ENCODE measurements at places on chromosomes 11 and 22.

- no peak for DNase-seq
Observed at GRCh38 chr22:49365910-49366309, 461.8 kb downstream of the BRD1 start.

GRCh38 chr11:119800171-119800570 is 71.2 kb upstream of the NECTIN1 start:
- DNase-seq: no peak

DNA sequence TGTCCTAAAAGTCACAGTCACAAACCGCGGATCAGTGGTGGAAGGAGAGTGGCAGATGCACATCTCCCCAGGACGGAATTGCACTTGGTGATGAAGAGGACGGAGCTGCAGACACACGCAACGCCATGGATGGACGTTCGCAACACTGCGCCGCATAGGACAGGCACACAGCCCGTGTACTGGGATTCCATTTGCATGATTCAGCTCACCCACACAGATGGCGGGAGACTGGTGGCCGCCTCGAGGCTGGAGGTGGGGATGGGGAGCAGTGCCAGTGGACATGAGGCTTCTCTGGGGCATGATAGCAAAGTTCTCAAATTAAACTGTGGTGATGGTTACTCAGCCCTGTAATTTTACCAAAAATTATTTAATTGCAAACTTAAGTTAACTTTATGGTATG is 37.4 kb downstream of the DUSP8 start:
- DNase-seq: no peak

DNA sequence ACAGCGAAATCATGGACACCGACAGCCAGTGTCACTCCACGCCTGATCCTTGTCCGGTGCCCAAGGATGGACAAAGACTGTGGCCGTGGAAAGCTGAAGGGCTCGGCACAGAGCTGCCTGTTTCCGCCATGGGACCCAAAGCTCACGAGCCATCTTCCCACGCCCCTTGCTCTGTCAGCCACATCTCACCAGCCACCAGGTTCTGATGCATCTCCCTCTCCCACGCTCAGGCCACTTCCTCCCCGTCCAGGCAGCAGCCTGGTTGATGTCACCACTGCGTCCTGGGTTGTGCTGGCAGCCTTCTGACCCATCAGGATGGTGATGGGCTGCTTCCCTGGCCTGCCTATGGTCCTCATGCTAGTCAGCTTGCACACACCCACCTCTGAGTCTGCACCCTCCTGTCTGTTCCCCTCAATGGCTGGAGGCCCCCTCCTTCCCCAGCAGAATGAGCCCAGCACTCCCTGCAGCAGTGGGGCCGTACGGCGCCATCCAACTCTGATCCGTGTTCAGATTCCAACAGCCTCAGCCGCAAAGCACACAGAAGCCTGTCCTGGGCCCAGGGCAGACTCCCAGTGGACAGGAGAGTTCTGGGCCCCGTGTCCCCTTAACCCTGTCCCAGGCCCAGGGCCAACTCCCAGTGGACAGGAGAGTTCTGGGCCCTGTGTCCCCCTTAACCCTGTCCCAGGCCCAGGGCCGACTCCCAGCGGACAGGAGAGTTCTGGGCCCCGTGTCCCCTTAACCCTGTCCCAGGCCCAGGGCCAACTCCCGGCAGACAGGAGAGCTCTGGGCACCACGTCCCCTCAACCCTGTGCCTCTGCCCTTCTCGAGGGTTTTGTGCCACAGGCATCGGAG is 259.5 kb downstream of the BRD1 start:
- no peak for DNase-seq

GRCh38 chr11:130652671-130653335 is 204.4 kb downstream of the ADAMTS15 start:
- no peak for DNase-seq

GRCh38 chr11:102528618-102529017 is 1.9 kb downstream of the MMP7 start:
- DNase-seq: no peak

- no peak for DNase-seq
Observed at GRCh38 chr22:49882519-49883293, 29.1 kb downstream of the ZBED4 start.

DNA sequence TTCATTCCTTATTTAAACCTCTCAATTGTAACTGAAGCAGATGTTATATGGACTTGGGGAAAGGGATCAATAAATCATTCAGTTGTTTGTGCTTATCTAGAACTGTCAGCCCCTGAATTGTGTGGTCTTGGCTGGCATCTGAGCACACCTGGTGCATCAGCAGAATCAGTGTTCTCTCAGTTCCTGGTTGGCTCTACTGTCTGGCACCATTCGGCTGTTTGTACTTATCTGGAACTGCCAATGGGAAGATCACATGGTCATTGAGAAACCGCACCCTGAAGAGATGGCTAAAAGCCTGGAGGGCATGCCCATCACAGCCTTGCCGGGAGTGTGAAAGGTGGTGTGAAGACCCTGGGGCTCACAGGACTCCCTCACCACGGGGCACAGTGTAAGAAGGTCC is 37.1 kb upstream of the EHF start:
- no peak for DNase-seq

- DNase-seq: no peak
Observed at GRCh38 chr11:8025123-8025522, 38.0 kb downstream of the EIF3F start.

- no peak for DNase-seq
Observed at GRCh38 chr22:22604326-22605073, 39.9 kb upstream of the GGTLC2 start.

DNA sequence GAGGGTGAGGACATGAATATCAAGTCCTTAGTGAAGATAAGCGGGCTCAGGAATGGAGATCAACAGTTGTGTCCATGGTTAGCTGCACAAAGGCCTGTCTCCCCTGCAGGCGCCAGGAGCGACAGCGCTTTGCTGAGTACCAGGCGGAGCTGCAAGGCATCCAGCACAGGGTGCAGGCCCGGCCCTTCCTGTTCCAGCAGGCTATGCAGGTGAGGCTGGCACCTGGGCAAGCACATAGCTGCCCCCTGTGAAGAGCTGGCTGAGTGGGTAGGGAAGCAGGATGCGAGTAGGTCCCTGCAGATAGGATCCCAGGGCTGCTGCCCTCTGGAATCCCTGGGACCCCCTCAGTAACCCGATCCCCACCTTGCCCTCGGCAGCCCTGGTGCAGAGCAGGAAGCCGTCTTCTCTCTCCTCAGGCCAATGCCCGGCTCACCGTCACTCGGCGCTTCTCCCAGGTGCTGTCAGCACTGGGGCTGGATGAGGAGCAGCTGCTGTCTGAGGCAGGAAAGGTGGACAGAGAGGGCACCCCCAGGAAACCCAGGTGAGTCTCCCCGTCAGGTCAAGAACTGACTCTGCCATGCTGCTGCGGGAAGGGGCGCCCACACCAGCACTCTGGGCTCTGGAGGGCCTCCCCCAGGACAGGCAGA is 2.6 kb upstream of the SART1 start:
- DNase-seq: no peak

DNA sequence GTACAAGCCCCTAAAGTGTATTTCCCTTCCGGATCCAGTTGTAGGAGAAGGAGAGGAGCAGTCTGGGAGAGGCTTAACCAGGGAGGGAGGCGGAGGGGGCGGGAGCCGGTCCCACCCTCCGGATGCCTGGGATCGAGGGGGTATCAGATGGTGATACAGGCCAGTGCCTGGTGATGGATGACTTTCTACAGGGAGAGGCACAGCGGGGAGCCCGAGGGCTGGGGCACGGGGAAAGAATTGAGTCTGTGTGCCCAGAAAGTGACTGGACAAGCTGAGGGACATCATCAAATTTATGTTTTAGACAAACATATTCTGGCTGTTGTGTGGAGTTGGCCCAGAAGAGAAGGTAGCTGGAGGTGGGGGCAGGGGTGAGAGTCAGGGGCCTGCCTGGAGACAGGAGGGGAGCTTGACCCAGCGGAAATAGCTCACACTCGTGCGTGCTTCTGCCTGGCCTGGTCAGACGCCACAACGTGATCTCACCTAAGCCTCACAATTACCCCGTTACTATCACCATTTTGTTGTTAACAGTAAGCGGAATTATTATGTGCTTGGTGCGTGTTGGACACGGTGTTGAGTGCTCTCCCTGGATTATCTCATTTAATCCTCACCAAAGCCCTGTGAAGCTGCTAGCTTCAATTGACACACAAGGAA is 42.4 kb downstream of the AMPD3 start:
- no peak for DNase-seq

GRCh38 chr11:15651816-15652215 is 537.1 kb downstream of the INSC start:
- no peak for DNase-seq

DNA sequence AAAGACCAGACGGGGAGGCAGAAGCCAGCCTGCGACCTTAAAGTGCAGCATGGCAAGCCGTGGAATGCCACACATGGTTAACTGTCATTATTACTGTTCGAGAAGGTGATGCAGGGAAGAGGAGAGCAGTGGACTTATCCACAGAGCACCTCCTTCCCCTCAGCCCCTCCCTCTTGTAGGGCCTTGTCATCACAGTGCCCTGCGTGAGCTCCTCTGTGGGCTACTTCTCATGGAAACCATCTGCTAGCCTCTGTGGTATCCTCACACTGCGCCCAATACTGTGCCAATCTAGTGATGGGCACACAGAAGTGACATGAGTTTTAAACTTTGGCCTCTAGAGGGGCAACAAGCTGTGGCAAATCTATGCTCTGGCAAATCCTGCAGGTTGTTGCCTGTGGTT is 18.2 kb upstream of the CCDC134 start:
- DNase-seq: no peak

- no peak for DNase-seq
Observed at GRCh38 chr22:21921729-21922128, 30.9 kb downstream of the PPM1F start.

- peak; percentile 66 for DNase-seq
Observed at GRCh38 chr22:29154364-29155048, 51.2 kb upstream of the EMID1 start.

DNA sequence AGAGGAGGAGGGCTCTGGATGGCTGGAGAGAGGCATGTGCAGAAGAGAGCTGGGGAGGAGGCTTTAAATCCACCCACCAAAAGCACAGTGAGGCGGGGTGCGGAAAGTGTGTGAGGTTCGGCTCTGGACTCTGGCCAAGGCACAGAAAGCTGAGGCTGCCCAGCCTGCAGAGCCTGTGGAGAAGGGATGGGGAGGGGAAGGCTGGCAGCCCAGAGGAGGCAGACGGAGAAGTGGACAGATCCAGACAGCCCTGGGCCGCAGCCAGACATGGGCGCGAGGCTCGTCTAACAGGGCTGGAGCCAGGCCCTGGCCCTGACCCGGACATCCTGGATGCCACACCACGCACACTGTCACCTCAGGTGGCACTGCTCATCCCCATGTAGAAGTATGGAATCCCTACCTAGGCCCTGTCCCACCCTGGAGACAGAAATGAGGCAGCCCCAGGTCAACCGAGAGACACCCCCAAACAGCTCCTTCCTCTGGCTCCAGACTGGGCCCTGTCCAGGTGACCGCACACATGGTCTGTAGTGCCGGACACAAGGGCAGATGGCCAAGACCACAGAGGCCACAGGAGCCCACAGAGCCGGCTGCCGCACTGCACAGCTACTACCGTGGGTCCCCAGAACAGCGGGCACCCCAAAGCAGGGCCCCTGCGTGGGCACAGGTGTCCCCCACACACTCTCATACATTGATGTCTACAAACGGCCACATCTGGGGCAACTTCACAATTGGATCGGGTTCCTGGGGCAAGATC is 16.6 kb upstream of the MOB2 start:
- no peak for DNase-seq

DNA sequence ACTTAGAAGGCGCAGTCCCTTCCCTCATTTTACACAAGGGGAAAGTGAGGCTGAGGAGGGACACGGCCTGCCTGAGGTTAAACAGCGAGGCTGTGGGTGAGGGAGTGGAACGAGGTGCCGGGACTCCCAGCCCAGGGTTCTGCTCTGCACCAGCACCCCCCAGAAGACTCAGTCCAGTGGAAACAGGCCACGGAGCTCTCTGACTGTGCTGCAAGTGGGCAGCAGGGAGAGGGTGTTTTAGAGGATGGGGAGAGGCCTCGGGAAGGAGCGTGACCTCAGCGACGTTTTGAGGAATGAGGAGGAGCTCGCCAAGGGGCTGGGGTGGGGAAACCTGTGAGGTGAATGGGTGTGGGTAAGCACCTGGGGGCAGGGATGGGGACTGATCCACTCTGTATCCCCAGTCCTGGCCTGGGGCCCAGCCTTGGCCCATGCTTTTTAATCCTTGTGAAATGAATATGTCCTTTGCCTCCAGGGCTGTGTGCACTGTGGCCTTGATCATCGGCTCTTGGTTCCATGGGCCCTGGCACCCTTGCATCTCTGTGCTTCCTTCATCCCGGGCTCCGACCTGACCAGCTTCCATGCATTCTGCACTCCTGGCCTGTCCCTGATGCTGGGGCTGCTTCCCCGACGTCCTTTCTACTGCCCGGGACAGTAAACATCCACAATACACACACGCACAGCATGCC is 44.2 kb downstream of the SHISAL1 start:
- no peak for DNase-seq

- no peak for DNase-seq
Observed at GRCh38 chr11:131464461-131464860, 94.0 kb downstream of the NTM start.

DNA sequence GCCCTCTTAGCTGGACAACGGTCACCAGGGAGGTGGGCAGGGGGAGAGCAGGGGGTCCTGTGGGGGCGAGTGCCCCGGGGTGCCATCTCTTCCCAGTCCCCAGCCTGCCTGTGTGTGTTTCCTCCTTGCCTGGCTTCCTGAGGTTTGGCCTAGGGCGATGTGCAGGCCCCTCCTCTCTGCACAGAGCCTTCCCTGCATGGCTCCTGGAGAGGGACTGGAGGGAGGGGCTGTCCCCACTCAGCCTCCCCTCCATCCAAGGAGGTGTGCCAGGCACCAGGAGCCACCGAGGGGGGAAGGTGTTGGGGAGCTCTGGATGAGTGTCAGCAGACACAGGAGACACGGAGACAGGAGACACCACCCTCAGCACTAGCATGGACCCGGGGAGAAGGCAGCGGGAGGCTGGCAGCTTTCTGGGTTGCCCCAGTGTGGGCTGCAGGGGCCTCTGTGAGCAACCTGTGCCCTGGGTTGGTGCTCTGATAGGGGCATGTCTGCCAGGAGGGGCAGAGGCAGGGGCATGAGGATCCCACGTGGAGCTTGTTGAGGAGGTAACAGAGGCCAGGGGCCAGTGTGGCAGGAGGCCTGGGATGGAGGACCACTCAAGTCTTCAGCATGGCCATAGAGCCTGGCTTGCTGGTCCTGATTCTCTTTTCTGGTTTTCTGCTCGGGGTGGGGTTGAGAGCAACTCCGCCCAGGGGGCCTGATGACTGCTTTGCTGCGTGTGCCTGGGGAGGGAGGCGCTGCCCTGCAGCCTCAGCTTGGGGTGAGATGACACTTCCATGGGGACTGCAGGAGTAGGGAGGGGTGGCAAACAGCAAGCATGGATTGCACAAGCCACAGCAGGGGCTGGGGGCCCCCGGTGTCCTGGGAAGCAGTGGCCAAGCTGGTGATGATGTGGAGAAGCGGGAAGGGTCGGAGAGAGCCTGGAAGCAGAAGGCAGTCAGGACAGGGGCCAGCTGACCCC is 78.8 kb downstream of the ST3GAL4 start:
- DNase-seq: no peak

All from activated gamma-delta T cell treated with anti-CD3 and anti-CD28 coated beads, Interleukin-2, amount 50 U/mL, for 16 hours (primary cell).